ENCODE measurements at places on chromosomes 13 and 19.

DNA sequence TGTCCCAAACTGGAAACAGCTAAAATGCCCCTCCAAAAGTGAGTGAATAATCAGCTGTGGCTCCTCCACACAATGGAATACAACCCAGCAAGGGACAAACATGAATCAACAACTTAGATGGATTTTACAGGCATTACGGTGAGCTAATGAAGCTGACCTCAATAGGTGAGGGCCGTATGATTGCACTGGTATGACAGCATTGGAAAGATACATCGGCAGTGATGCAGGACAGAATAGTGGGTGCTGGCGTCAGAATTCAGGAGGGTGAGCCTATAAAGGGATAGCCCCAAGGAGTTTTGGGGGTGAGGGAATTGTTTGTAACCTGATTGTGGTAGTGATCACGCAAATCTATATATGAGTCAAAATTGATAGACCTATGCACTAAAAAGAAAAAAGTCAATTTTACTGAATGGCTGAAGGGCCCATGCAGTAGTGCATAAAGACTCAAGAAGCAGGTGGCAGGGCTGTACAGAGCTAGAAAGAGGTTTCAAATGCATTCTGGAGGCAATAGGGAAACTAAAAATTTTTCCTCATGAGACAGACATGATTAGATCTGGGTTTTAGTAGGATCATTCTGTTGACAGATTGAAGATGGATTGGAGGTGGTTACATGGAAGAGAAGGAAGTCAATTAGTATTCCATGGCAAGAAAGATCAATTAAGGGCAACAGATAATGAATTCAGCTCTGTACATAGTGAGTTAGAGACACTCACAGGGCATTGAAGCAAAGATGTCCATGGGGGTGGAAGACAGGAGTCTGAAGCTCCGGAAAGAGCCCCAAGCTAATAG, 90.8 kb downstream of the IRS2 start:
- DNase-seq: no peak

- DNase-seq: no peak
These were observed 45.0 kb upstream of the TDRD3 start for GRCh38 chr13:60351855-60352615.

DNA sequence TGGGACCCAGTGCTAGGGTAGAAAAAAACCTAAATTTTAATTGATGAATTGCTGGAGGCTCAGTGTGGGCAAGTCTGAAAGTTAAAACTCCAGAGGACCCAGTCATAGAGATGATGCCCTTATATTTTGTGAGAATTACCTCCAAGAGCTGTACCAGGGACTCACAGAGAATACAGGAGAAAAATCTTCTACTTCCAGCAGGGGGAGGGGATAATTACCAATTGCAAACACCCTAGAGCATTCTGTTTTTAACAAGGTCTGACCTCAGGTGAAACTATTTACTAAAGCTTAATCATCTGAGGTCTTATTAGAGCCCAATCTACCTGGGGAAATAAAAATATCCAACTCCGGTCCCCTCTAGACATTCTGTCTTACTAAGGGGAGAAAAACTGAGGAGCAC, 994.7 kb upstream of the MIR17HG start:
- no peak for DNase-seq

DNA sequence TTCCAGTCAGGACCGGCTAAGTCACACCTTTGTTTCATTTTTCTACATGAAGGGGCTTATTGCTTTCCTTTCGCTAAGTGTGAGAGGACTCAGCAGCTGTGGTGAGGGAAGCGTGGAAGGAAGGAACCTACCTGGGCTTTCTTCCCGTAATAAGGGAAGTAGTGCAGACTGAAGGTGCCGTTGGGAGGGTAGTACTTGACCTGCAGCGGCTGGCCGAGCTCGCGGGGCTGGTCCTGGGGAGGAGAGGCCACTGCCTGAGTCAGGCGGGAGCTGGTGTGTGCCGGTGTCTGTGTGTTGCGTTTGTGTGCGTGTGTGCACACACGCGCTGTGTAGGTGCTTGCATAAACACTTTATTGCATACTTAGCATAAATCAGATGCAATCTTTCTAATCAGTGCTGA, 7.7 kb downstream of the ATP4B start:
- no peak for DNase-seq

DNA sequence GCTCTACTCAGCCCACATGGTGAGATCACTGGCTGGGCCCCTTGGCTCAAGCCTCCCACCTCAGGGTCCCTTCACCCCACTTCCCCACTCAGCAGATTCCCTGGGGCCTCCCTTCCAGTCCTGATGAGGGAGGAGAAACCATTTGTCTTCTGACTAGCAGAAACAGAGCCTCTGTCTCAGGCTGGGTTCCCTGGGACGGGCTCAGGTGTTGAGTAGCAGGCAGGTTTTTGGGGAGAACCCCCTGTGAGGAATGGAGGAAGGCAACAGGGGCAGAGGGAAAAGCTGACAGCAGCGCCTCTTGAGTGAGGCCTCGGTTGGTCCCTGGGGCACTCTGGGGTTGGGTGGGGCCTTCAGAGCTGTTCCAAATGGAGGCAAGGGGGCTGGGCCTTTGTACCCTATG, 452.2 kb downstream of the TSHZ3 start:
- DNase-seq: no peak

DNA sequence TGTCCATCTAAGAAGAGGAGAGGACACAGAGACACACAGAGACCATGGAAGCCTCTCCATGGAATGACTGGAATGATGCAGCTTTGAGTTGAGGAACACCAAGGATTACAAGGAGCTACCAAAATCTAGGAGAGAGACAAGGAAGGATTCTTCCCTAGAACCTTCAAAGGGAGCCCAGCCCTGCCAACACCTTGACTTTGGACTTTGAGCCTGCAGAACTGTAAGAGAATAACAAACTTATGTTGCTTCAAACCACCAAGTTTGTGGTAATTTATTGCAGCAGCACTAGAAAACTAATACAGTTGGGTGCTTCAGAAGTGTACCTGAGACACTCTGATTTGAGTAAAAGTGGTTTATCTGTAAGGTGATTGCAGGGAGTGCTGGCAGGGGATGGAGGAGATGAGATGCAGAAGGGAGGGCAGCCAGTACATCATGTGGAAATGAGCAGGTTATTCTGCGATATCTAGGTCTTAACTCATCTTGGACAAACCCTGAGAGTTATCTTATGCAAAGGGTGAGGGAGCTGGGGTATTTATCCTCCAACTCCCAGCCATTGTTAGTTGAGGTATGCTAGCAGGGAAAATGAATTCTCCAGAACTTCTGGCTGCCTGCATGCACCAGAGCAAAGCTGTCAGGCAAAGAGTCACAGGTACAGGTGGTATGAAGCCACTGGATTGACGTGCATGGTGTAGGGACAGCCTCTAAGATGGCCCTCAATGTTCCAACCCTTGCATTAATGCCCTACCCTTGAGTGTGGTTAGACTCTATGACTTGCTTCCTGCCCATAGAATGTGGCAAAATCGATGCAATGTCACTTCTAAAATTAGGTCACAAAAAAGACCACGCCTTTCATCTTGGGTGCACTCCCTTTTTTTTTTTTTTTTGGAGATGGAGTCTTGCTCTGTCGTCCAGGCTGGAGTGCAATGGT, 31.3 kb upstream of the ADGRL1 start:
- no peak for DNase-seq

DNA sequence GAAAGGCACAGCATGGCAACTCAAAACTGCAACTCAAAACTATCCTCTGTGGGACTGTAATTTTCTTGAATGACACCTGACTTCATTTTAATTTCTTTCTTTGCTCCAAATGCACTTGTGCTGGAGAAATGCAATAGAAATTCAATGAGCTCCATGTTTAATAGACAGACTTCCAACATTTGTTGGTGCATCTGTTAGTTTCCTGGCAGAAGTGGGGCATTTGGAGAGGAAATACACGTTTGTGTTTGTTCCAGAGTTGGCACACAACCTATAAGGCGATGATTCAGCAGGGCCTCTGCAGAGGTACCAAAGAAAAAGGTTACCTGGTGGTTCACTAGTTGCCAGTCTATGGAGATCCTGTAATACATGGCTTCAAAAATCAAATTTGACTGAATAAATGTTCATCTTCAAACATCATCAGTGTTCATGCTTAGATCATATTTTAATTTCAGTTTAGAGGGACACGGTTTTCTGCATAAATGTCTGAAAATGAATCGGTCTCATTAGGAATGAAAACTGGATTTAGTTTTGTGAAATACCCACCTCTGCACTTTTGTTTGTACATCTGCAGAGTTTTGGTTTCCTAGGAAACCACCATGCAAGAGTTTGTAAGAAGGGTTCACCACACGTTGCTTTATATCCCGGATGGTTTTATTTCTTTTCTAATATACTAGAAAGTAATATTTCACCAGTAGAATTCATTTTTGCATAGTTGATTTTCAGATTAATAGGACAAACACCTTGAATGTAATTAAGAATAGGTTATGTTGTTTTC, 21.8 kb upstream of the OBI1 start:
- DNase-seq: no peak

DNA sequence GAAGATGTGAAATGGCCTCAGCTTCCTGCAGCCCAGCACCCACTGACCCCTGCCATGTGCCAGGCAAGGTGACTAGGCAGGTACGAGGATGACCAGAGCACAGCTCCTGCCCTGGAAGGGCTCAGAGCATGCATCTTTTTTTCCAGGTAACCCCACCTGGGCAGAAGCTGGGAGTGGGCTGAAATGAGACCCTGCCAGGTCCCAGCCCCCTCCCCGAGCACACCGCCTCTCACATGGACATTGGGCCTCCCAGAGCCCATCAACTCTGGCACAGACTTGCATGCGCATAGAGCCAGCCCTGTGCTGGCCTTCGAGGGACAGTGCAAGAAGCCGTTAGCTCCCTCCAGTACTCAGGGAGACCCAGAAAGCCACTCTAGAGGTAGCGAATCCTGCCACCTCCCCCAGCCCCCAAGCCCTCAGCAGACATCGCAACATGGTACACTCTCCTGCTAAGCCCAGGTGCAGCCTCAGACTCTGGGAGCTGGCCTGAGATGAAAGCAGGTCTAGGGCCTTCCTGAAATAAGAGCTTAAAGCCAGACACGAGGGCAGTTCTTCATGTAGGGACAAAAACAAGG, 8.9 kb upstream of the VSTM2B start:
- no peak for DNase-seq

GRCh38 chr19:6414793-6415590, 9.6 kb downstream of the KHSRP start:
- no peak for DNase-seq

DNA sequence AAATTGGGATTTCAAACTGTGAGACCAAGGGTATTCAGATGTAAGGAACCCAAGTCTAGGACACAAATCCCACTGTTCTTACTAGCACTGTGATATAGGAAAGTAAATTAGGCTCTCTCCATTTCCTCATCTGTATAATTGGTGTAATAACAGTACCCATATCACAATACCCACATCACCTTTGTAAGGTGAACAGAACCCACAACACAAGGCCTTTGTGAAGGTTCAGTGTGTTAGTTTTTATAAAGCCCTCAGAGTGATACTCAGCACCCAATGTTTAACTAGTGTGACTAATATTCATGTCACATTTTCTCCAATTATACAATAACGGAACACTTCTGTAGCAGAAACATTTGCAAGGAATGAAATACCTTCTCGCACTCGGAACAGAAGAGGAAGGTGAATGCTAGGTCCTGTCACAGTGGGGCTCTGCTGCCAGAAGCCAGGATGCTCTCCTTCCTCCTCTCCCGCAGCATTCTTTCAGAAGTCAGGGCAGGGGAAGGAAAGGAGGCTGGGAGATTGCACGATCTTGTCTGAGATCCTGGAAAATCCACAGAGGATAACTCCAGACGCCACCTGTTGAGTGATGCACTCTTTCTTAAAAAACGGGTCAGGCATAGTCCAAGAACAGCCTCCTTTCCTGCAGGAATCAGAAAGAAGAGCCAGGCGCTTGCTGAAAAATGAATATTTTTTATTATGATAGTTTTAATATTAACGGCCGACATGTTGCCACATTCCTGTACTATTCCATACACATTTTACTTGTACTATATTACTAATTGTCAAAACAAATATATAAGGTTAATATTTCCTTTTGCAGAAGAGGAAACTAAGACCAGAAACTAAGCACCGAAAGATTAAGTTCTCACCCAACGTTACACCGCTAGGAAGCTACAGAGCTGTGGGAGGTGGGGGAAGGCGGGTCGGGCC, 762 bp downstream of the ZNF45 start:
- no peak for DNase-seq

GRCh38 chr13:78045916-78046315, 127.3 kb upstream of the EDNRB start:
- no peak for DNase-seq

DNA sequence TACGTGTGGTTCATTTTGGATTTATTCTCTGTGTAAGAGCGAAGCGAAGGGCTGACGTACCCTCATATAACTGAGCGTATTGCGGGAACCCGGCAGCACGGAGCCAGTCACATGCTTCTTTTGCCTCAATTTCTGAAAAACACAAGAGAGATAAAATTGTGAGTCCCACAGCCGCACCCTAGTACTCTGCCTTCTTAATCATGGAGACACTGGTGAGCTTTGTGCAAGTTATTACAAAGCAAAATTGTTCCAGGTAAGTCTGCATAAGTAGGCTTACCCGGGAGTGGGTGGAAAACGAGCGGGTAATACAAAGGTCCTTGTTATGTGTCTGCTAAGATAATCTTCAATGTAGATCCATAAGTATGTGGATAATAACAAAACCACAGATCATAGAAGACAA, 118.1 kb downstream of the STARD13 start:
- no peak for DNase-seq

- no peak for DNase-seq
These were observed 13.1 kb downstream of the NAXD start for GRCh38 chr13:110628477-110628793.

DNA sequence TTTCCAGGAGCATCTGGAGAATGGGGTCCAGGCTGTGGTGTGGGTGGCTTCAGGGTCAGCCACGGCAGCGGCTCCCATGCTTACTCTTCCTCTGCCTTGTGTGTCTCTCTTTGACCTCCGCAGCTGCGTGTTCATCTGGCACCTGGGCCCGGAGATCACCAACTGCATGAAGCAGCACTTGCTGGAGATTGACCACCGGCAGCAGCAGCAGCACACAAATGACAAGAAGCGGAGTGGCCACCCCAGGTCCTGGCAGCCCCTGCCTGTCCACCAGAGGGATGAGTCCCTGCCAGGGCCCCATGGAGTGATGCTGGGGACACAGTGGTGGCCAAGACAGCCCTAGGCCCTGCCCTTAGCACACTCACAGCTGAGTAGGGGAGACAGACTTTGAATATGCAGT, 18.4 kb upstream of the OVOL3 start:
- no peak for DNase-seq

GRCh38 chr19:17070912-17071311, 4.3 kb downstream of the HAUS8 start:
- no peak for DNase-seq

All from stimulated activated CD4-positive, alpha-beta T cell treated with anti-CD3 and anti-CD28 coated beads, TNF-alpha, amount 100 ng/mL, for 48 hours (primary cell).